ENCODE measurements at places on chromosomes 1 and 21.

DNA sequence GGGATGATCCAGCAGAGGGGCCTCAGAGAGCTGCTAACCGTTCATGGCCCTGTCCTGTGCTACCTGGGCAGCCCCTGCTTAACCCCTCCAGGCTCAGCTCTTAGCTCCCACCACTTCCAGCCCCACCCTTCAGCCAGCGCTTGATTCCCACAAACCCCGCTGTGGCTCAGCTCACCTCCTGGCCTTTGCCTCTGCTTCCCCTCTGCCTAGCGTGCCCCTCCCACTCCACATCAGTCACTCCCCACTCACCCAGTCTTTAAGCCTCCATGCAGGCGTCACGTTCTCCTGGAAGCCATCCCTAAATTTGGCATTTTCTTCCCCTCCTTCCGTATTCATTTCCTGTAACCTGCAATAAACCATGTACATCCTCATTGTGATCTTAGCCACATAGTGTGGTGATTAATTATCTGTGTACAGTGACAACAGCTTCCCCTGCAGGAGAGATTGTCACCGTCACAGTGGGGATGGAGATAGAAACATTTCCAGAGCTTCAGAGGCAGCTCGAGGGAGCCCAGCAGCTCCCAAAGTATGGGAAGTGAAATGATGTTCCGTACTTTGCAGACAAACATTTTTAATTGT lies 65.5 kb downstream of the EPHB2 start:
- no peak for DNase-seq

DNA sequence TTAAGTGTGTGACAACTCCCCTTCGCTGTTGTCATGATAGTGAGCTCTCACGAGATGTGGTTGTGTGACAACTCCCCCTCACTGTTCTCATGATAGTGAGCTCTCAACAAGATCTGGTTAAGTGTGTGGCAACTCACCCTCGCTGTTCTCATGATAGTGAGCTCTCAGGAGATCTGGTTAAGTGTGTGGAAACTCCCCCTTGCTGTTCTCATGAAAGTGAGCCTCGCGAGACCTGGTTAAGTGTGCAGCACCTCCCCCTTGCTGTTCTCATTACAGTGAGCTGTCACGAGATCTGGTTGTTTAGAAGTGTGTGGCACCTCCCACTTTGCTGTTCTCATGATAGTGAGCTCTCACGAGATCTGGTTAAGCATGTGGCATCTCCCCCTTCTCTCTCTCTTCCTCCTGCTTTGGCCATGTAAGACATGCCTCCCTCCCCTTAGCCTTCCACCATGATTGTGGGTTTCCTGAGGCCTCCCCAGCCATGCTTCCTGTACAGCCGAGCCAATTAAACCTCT lies 25.1 kb upstream of the LSS start:
- DNase-seq, result no peak

DNA sequence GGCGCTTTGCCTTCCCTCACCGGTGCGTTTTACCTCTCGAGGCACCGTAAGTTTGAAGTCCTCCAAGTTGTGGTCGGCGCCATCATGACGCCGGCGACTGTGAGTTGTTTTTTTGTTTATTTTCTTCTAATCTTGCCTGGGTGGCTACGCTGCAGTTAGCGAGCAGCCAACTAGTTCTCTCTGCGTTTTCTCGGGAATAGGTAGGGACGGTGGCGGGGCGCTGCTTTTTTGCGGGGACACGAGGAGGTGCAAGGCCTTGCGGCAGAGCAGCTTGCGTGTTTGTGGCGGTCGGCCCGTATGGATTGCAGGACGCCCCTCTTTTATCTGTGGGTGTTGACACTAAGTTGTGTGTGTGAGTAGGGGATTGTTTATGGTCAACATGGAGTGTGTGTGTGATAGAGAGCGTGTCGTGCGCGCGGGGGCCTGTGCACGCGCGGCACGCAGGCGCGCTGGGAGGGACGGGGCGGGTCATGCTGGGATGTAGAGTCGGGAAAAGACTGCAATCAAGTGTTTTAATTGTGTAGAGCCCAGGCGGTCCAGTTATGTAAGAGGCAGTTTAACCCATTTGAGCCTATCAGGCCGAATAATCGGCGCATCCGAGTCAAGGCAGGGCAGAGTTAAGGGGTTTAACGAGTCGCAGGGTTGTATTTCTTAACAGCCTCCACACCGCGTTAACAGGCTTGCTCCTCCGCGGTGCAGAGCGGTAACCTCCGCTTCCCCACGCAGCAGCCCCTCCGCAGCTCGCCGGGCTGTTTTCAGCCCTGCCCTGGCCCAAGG lies 1.2 kb upstream of the NEGR1 start:
- DNase-seq, result no peak

DNA sequence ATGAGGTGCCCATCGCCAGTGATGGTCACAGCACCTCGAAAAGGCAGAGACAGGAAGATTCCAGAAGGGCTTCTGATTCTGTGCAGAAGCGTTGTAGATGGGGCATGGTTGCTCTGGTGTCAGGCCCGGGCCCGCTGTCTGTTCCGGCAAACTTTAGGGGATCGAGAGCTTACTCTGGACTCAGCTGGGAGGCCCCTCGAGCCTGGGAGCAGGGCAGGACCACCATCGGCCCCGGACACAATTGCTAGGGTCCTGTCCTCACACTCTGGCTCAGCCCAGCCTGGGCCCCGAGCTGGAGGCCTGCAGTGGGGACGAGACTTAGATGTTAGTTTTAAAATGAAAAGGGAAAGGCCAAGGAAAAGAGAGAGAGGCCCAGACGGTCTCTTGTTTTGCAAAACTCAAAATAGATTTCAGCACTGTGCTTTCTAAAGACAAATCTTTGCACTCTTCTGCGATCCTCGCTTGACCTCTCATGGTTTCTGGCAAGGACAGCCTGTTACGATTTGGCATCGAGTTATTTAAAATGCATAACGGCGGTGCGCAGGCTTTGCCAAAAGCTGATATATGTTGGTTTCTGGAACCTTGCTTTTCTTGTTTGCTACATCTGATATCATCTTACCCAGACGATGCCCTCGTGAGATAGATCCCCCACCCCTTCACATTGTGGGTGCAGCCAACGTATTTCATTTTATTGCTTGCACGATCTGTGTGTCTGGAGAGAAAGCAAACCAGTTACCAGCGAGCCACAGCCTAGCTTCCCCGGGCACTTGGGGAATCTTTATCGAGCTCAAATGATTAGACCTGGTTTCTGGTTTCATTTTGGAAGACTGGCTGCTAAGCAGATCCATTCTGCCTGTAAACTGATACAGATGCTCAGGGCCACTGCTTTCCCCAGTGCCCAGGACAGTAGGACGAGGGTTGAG lies 58.0 kb downstream of the PRDM16 start:
- DNase-seq, result no peak

GRCh38 chr1:172547071-172547470 lies 14.1 kb downstream of the SUCO start:
- DNase-seq, result no peak

- no peak for DNase-seq
These were observed 61.1 kb downstream of the SLC45A1 start for GRCh38 chr1:8378981-8379470.

- DNase-seq, result no peak
These were observed 8.1 kb upstream of the SRM start for GRCh38 chr1:11067716-11068599.

DNA sequence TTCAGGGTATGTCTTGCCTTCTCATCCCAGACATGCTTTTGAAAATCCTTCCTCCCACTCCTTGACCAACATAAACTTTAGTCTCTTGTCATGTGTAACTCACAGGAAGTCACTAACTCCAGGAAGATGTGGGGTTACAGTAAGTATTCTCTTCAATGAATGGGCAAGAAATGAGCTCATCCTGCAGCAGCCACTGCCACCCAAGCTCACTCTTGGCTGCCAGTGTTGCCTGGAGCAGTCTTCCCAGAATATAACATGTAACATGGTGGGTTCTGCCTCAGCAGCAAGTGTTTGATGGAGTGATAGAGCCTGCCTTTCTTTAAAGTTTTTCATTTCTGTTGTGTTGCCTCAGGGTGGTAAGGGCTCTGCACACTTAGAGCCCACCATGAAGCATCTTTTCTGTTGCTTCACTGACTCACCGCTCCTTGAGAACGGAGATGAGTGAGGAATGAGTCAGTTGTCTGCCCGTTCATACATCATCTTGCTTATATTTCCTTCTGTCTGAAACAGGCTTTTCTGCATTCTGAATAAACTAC lies 187.0 kb downstream of the TPR start:
- DNase-seq, result no peak

DNA sequence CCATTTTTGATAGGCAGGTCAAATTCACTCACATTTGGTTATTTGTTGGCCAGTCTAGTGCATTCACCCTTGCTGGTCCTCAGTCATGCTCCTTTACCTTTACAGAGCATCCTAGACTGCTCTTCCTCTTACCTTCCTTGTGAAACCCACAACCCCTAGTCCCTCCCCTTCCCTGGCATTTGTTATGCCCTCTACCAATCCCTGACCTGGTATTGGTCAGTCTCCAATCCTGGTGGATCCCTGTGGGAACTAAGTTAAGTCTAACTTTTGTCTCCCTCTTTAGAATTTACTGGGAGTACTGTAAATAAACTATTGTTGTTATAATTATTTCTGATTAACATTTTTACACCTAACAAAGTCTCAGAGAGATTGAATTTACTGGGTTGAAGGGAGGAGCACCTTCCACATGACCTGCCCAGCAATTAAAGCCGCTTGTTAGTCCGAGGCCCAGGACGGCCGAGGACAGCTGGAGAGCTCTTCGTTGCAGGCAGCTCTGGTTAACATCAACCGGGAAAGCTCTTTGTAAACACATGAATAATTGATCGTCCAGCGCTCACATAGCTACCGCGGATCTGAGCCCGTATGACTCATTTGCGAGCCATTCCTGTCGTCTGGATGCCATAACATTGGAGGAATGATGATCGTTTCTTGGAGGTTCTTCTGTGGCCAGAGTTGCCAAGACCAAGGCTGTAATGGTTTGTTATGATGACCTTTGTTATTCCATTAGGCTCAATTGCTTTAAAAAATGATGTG lies 31.9 kb downstream of the MTARC1 start:
- no peak for DNase-seq

DNA sequence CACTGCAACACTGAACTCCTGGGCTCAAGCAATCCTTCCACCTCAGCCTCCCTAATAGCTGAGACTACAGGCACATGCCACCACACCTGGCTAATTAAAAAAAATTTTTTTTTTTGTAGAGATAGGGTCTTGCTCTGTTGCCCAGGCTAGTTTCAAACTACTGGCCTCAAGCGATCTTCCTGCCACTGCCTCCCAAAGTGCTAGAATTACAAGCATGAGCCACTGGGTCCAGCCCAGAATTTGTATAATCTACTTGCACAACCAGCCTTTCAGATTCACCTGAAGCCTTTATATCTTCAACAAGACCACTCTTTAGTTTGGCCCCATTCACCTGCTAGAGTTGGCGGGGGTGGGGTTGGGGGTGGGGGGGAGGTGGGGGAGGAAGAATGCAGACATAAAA lies 181.7 kb upstream of the LMO4 start:
- DNase-seq, result no peak

DNA sequence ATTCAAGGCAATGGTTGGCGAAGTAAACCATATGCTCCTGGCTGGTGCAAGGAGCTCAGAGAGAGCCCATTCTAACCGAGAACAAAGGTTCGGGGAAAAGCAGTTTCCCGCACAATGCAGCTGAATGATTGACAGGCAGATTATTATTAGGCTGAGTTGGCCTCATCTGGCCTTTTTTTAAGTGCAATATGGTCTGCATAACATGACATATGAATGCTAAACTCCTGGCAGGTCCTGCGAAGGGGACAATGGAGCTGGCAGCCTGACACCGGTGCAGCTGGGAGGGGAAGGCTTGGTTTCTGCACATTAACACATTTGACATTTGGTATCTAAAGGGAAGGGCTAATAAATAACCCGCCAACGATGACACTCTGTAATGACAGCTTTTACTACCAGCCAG lies 92.0 kb downstream of the MIS18A start:
- DNase-seq, result no peak

DNA sequence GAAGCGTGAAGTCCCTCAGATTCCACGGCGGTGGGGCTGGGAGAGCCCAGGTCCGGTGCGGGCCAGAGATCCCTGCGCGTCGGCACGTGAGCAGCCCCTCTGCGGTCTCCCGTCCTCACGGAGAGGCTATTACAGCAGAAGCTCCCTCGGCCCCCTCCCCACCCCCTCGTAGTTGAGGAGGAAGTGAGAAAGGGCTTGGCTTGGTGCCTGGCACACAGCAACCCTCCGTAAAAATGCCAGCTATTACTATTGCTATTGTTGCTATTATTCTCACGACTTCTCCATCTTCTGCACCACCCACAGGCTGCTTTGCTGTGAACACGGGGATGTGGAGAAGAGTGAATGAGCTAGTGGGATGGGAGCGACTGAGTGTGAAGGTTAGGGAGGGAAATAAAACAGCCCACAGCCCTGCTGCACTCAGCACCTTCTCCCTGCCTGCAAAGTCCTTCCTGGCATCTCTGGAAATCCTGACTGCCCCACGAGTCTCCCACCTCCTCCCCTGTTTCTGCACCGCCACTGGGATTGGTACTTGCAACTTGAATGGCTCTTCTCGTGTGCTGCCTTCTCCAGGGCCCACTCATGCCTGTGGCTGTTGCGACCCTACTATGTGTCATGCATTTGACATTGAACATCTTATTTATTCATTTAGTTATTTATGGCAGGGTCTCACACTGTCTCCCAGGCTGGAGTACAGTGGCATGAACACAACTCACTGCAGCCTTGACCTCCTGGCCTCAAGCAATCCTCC lies 26.6 kb downstream of the ZBTB18 start:
- DNase-seq, result no peak

GRCh38 chr21:45894906-45895777 lies 86.4 kb upstream of the COL6A1 start:
- no peak for DNase-seq

- DNase-seq, result no peak
These were observed 1.9 kb upstream of the TPM3 start for GRCh38 chr1:154193821-154194220.

DNA sequence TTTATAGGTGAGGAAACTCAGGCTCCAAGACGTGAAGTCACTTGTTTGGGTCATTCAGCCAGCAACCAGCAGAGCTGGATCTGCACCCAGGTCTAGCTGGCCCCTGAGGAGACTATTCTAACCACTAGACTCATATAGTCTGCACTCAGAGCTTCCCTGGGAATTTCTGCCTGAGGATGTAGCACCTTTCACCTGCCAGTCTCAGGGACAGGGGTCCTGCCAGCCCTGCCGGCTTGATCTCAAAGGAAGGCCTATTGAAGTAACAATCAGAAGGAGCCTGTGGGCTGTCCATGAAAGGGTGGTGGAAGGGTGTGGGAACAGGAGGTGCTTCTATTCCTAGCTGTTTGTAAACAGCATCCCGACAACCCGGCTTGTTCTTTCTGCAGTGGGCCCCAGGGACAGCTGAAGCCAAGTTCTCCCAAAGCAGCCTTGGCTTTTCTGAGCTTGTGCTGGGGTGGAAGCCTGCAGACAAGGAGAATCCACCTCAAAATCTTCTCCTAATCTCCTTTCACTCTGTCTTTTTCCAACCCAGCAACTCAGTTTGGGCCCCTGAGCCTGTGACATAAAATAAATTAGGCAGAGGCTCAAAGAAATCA lies 7.8 kb downstream of the LMOD1 start:
- no peak for DNase-seq

- DNase-seq, result no peak
These were observed 499.2 kb downstream of the SETD4 start for GRCh38 chr21:35561116-35561515.

All from activated T-helper 1 cell treated with anti-CD3 and anti-CD28 coated beads, Interleukin-2, amount 50 U/mL, for 16 hours (primary cell).